ENCODE measurements at places on chromosomes 4 and X.

- DNase-seq = no peak
These were observed 27.9 kb upstream of the PAPSS1 start for GRCh38 chr4:107747748-107748486.

DNA sequence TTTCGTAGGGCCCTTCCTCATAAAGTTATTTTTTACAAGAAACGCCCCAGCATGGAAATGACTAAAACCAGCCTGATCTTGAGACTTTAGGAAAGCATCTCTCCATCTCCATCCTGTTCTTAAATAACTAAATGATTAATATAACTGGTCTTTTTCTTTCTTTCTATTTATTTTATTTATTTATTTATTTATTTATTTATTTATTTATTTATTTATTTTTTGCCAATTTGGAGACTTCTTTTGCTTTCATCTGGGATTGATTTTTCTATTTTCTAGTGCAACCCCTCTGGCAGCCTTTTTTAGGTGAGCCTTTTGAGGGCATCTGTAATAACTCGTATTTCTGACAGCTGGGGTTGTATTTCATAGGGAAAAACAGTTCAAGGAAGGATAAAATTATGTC is 1.2 kb upstream of the KLHL34 start:
- no peak for DNase-seq

DNA sequence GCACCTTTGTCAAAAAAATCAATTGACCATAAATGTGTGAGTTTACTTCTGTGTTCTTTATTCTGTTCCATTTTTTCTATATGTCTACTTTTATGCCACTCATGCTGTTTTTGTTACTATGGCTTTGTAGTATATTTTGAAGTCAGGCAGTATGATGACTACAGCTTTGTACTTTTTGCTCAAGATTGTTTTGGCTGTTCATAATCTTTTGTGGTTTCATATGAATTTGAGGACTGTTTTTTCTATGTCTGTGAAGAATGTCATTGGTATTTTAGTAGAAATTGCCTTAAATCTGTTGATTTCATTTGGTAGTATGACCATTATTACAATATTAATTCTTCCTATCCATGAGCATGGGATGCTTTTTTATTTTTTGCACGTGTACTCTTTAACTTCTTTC is 346.8 kb downstream of the PPP3CA start:
- no peak for DNase-seq

DNA sequence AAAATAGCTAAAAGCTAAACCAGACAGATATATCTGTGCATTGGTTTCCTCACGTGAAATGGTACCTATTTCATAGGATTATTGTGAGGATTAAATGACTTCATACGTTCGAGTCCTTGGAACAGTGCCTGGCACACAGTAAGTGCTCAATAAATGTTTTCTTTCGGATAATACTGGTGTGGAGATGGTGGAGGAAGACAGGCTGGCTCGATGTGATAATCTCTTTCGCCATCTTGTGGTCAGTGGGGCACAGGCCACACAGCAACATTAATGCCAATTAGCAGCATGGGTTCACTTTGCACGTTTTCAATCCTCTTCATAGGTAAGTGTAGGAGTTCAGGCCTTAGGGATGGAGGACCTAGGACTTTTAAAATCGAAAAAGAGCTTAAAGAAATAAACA is 9.3 kb downstream of the PAGE4 start:
- DNase-seq = no peak

- no peak for DNase-seq
These were observed 138.7 kb upstream of the LIMCH1 start for GRCh38 chr4:41399231-41399630.

- no peak for DNase-seq
These were observed 31.8 kb downstream of the CXCL1 start for GRCh38 chr4:73901031-73901430.

- DNase-seq = no peak
These were observed 40.7 kb downstream of the FANCB start for GRCh38 chrX:14832151-14832550.

All from stimulated activated CD8-positive, alpha-beta memory T cell treated with anti-CD3 and anti-CD28 coated beads, Interleukin-15, amount 100 ng/mL, for 1 hour (primary cell).